ENCODE measurements at places on chromosomes 5 and 9. TPM values are rescaled to one million over a fixed set of nuclear protein-coding genes. Genes with fewer than 3 reads are reported as not detected.

- DNase-seq, result no peak
Measured at GRCh38 chr5:1727571-1727970, 72.1 kb downstream of the MRPL36 start.

DNA sequence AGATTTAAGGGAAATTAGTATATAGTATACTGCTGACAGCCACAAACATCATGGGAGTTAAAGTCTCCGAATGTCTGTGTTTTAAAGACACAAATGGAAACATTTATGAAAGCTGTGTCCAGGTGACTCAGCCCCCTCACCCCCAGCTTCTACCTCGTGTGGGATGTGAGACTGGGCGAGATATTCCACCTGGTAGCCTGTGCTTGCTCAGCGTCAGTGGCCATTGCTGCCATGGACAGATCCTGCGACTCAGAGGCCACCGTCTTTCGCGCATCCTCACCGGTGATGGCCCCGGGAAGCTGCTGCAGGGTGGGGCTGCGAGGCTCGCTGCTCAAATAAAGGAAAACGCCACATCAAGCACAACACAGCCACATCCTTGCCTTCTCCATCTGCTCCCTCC, 31.2 kb upstream of the EXOC3 start:
- DNase-seq, result no peak

Gene DIRAS2
- total RNA-seq, result not detected

Gene PCDHGB4
- total RNA-seq, result 3.6 TPM

DNA sequence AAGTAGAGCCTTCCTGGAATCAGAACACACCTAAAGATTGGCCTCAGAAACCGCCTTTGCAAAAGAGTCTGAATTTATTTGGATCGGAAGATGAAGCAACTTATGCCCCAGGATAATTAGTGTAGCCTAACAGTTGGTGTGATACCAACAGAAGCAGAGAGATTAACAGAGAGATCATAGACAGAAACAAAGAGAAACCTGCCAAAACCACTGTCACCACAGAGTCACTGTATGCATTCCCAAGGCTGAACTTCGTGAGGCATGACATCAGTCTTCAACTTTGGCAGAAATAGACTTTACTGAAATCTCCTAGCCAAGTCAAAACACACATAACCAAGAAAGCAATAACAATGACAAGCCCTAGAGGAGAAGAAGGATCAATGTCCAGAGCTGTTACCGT, 361.8 kb downstream of the ELAVL2 start:
- no peak for DNase-seq

Gene CENPP
- total RNA-seq, result 0.43 TPM

Gene CARTPT
- total RNA-seq, result 12.7 TPM

GRCh38 chr9:70031141-70031545, 12.5 kb upstream of the MAMDC2 start:
- DNase-seq, result no peak

Gene ADGRD2
- not detected for total RNA-seq

Measured in ascending aorta (tissue), 2 donors.